Suppressor macrophage treated with lipopolysaccharide for 4 hours (primary cell): ENCODE measurements at places on chromosomes 16 and 17.
A peak's percentile ranks its signal among the peaks of the same experiment; 100 is the strongest.

DNA sequence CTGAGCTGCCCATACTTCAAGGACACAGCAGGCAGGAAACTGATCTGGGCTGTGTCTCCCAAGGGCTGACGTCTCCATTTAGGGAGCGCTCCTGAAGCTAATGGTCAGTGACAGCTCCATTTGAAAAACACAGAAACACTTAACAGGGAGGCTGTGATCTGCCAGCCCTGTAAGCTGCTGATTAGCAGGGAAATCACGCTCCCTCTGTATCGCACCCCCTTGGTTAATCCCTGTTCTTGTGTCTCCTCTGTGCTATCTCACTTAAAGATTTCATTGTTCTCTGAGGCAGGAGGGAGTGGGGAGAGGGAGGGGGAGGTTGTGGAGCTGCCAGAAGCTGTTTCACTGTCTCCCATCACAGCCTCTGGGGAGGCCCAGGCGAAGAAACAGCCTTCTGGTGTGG lies 47.4 kb upstream of the CACNG3 start:
- DNase-seq: no peak

DNA sequence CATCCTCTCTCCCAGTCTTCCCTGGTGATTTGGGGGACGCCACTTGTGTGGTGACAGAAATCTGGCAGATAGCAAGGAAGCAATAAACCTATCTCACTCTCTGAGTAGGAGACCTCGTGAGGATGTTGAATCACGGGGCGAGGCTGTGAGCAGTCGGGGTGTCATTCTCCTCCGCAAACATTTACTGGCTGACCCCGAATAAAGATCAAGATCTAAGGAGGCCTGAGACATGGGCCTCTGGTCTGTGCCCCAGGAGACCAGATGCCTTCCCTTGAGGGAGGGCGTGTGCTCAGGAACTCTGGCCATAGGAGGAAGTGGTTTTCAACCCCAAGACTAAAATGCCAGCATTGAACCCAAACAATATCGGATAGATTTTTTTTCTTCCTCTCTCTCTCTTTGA lies 53.1 kb downstream of the FOXL1 start:
- DNase-seq: no peak

- DNase-seq: no peak
Measured at GRCh38 chr17:63455417-63455816, 9.3 kb upstream of the CYB561 start.

DNA sequence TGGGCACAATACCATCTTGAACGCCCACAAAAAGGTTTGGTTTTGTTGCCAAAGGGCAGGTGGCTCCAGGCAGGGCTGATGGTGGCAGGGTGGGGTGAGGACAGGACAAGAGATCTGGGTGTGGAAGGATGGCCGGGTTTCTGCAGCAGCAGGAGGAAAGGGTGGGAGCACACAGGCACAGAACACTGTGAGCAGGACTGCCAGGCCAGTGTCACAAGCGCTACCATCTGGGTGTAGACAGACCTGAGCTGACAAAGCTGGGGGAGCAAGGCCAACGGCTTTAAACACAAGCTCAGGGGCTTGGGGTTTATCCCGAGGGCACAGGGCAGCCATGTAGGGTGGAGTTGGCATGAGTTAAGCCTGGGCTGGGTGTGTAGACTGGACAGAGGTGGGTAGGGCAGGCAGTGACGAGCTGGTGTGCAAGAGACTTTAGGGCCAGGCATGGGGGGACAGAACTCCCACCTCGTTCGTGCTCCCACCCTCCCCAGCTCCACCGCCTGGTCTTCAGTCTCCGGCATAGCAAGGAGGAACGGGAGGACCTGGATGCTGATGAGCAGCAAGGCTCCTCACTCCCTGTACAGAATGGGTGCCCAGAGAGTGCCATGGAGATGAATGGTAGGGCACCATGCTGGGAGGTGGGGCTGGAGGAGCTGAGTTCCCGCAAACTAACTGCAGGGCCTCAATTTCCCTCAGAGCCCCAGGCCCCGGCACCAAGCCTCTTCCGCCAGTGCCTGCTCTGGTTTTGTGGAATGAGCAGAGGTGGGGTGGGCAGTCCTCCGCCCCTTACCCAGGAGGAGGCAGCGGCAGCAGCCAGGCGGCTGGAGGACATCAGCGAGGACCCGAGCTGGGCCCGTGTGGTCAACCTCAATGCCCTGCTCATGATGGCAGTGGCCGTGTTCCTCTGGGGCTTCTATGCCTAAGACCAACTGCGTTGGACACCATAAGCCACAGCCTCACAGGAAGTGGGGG lies 7.0 kb downstream of the SLC5A2 start:
- no peak for DNase-seq

- DNase-seq: peak; percentile 71
Measured at GRCh38 chr16:3182608-3183444, 5.2 kb upstream of the OR1F1 start.

DNA sequence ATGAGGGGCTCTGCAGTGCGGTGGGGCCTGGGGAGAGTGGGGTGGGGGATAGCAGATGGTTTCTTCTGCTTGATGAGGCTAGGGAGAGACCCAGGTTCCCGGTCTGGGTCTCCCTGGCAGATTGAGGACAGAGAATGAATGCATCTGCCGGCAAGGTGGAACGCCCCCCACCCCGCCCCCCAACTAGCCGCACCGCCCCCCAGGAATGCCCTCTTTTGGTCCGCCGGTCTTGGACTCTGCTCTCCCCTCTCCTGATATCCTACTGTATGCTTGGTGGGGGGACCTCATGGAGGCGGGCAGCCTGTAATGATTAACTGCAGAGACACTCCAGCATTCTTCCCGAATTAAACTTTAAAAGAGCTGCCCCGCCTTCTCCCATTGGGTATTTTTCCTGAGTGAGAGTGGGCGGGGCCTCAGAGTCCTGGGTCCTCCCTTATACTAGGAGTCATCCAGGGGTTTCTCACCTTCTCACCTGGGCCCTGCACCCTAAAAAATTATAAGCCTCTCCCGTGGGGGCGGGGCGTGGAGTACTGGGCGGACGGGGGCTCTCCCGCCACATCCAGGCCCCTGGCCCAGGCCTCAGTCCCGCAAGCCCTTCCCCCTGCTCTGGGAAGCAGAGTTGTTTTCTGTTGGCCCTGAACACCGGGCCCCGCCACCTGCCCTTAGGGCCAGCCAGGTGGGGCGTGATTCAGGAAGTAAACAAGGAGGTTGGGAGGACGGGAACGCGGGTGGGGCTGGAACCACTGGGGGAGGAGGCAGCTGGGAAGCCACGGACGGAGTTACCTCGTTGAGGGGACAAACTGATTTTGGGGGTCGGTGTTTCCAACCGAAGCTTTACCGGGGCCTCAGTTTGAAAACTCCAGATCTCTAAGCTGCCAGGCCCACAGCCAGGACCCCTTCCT lies 1.5 kb downstream of the GRB7 start:
- DNase-seq: no peak

GRCh38 chr16:79415983-79416640 lies 184.4 kb downstream of the MAF start:
- DNase-seq: no peak

DNA sequence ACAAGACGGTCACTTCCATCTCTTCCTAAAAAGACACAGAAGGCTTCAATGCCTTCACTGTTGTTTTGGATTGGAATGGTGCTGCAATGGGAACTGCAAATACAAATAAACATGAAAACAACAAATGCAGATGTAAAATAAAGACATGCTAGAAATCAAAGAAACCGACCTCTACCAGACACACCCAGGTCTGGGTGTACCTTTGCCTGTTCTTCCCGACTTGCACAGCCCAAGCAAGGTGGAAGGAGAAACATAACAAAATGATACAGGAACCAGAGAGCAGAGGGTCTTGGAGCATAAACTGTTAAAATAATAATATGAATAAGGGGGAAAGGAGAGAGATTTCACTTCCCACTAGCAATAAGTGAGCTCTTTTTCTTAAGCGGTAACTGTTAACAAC lies 17.3 kb downstream of the RFFL start:
- DNase-seq: no peak
